GM23248 (cell line): ENCODE measurements at places on chromosomes 6 and 20. TPM values are rescaled to one million over a fixed set of nuclear protein-coding genes. Genes with fewer than 3 reads are reported as not detected.
A peak's percentile ranks its signal among the peaks of the same experiment; 100 is the strongest.

GRCh38 chr20:53736122-53736756 lies 142.6 kb upstream of the ZNF217 start:
- DNase-seq = peak; percentile 17

DNA sequence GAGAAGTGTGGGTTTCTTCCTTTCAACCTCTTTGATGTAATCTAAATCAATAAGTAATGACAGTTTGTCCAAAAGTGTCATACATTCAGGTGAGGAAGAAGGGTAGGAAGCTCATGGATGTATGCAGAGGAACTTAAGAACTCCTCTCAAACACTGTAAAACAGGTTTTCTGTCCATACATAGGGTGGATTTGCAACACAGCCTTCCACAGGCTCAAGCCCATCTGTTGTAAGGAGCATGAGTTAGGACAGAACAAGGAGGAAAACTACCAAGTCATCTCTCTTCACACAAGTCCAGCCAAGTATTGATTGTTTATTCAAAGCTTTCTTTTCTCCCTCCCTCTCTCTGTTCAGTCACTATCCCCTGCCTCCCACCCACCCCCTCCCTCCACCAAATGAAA lies 49.0 kb upstream of the CDYL start:
- peak; percentile 9 for DNase-seq

DNA sequence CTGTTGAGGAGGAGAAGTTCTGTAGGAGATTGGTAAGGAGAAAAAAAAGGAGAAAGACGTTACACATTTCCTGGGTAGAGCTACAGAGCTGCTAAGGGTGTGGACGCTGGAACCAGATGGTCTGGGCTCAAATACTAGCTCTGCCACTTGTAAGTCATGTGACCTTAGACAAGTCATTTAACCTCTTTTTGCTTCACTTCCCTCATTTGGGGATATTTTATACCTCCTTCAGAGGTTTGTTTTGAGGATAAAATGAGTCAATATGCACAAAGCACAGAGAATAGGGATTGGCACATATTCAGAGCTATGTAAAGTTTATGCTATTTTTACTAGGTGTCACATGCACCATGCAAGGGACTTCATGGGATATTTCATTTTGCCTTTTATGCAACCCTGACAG lies 708.8 kb downstream of the DHX35 start:
- no peak for DNase-seq

Gene CGAS
- polyA plus RNA-seq = 3.7 TPM in 2 replicates

Gene MROH8
- 0.89 and 1.0 TPM in 2 replicates for polyA plus RNA-seq

Gene GHRH
- polyA plus RNA-seq = not detected in 2 replicates
